ENCODE measurements at places on chromosomes 4 and X.
A peak's percentile ranks its signal among the peaks of the same experiment; 100 is the strongest.

DNA sequence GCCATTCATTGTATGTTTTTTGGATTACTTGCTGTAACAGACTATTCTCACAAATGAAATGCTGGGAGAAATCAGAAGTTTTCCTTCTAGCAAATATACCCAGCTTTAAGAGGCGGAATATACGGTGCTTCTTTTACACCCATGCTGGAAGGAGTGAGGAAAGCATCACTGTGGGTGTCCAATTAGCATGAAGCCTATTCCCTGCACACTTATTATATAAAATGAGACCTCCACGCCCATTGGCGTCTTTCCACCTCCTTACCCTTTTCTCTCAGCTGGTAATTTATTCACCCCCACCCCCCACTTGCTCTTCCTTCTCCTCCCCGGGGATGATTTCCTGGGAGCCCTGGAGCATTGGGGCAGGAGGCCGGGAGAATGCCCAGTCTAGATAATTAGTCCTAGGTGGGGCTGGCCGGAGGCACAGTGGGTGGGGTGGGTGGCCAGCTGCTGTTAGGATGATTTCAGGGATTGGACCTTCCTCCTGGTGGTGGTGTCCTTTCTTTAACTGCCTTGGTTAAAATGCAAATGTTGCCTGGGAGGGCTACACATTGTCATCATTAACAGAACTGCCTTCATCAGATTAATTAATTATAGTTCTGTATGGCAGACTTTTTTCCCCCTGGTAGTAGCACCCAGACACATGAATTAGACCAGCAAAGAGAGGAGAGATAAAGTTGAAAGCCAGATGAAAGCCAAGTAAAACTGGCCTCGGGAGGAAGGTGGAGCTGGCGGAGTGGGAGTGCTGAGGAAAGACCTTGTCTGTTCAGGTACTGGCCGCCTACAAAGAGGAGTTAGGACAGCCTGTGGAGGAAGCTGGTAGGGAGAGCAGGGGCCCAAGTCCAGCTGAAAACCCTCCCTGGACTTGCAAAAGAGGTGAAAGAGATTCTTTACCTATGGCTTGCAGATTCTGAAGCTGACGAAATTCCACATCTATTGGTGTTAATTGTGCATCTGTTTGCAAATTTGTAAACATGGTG lies 11.4 kb downstream of the SHROOM2 start:
- no peak for DNase-seq

DNA sequence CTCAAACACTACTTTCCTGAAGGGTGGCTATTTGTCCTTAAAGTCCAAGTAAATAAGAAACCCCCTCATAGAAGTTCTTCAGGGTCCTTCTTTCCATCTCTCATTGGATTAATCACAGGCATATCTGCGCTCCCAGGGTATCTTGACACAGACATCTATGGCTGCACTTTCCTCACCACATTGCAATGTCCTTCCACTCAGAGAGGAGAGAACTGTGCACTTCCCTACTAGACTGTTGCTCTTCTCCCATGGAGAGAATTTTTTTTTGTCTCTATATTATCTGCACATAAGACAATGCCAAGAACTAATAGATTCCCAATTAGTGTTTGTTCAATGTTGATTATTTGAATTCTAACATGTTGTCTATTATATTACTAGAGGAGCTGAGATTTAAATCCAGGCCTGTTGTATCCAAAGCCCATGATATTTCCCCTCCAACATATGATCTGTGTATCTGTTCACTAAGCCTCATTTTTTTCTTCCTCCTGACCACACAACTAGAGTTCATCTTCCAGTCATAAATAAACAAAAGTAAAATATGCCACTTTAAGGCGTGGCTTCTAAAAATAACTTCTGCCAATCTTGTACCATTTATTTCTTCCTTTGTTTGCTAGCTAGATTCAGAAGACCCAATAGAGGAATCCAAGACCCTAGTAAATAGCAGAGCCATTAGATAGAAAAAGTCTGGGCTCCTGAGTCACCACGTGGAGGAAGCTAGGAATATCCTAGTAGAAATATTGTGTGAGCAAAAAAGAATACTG lies 61.5 kb upstream of the FAM241A start:
- no peak for DNase-seq

DNA sequence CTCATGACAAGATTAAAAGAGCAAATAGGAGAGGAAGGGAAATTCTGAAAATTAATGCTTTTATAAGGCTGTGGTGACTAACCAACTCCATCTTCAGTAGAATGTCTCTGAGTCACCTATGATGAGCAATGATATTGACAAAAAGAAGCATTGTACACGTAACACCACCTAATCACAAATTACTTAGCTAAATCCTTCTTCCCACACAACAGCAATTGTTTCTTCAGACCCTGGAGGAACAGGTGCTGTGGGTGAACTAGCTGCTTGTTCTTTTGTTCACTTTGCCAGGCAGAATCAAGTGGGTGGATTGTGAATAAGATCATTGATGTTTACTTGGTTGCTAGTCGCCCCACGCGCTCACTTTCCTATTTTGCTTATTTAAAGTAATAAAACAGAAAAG lies 315.5 kb downstream of the CAMK2D start:
- no peak for DNase-seq

DNA sequence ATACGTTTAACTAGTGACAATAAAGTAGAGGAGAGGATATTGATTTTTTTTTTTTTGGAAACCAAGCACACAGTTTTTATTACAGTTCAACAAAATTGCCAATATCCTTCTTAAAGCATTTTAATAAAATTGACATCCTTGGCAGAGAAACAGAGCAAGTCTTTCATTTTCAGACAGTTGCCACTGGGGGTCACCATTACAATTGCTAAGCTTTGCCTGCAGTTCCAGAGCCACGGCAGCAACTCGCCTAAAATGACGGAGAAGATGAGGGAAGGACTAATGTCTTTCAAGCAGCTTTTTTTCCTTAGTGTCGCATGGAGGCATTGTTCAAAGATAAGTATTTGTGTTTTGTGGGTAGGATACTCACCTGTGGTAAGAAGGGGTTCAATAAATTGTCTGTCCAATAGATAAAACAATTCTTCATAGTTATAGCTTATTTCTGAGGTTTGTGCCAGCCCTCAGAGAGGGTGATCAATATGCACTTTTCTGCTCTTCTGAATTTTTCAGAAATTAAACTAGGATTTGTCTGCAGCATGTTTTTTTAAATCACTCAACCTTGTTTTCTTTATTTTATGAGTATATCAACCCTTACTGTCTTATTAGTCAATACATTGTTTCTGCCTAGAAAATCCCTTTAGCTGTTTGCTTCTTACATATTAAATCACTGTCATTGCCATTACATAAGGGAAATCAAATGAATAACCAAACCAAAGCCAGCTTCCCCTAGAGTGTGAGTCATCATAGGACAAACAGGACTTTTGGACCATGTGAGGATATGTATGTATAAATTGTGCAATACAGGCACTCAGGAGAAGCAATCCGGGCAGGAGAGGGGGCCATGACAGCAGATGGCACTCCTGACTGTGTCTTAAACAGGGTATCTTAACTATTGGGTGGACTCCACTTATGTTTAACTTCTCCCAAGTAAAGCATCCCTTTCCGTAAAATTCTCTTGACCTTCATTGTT lies 508.1 kb upstream of the ARX start:
- no peak for DNase-seq

- no peak for DNase-seq
These were observed 56.1 kb downstream of the TSPAN5 start for GRCh38 chr4:98602270-98602669.

GRCh38 chr4:47913861-47914219 lies 543 bp downstream of the NFXL1 start:
- peak; percentile 2 for DNase-seq

GRCh38 chr4:187541666-187542065 lies 453.9 kb upstream of the ZFP42 start:
- no peak for DNase-seq

GRCh38 chr4:24979554-24979953 lies 51.2 kb downstream of the LGI2 start:
- DNase-seq: no peak

GRCh38 chrX:120726294-120726693 lies 96.4 kb upstream of the C1GALT1C1 start:
- DNase-seq: peak; percentile 9

GRCh38 chrX:47178337-47178736 lies 15.3 kb upstream of the UBA1 start:
- no peak for DNase-seq

DNA sequence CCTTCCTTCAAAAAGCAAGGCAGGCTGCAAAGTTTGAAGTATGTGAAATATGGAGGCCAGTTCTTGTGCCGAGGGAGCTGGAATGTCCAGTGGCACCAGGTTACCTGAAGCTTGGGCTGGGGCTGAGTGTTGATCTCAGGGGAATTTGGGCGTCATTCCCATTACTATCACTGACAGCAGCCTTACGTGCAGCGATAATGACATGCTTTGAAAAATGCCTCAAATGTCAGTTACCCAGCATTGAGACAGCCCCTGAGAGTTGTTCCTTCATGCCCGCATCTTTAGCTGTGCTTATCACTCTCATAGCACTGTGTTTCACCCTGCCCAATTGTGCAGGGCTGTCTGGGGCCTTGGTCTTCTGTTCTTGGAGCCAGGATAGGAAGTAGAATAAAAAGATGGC lies 27.4 kb downstream of the SLC16A2 start:
- DNase-seq: no peak

GRCh38 chr4:154606728-154607723 lies 5.4 kb downstream of the FGG start:
- no peak for DNase-seq

- DNase-seq: no peak
These were observed 71.5 kb downstream of the TSPAN5 start for GRCh38 chr4:98586962-98587354.

GRCh38 chr4:32226204-32226603 lies 1506.0 kb downstream of the PCDH7 start:
- no peak for DNase-seq
